Epithelial cell of prostate (primary cell): ENCODE measurements at places on chromosomes 7 and 10.

DNA sequence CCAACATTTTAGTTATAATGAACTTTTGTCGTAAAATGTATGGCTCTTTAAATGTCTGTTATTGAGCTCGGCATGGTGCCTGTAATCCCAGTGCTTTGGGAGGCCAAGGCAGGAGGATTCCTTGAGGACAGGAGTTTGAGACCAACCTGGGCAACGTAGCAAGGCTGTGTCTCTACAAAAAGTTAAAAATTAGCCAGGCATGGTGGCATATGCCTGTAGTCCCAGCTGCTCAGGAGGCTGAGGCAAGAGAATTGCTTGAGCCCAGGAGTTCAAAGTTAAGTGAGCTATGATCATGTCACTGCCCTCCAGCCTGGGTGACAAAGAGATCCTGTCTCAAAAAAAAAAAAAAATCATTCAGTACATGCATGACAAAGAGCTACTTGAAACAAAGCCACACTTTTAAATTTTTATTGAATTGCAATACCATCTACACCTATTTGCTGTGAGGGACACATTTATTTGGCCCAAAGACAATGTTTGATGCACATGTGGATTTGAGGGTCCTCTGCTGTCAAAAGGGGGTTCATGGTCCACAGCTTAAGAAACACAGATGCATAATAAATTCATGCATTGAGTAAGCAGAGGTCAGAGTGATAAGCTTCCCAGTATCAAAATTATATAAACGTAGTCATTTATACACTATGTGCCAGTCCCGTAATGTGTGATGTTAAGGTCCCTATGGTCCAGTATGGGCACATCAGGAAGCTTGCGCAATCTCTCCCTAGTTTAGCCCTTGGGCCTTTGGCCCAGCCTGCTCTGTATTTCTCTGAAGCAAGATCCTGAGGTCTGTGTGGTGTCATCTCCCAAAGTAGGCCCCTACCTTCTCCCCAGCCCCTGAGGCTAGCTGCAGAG, 4.4 kb upstream of the MALSU1 start:
- no peak for DNase-seq

GRCh38 chr7:47937711-47938573, 10.3 kb downstream of the PKD1L1 start:
- DNase-seq, result no peak

DNA sequence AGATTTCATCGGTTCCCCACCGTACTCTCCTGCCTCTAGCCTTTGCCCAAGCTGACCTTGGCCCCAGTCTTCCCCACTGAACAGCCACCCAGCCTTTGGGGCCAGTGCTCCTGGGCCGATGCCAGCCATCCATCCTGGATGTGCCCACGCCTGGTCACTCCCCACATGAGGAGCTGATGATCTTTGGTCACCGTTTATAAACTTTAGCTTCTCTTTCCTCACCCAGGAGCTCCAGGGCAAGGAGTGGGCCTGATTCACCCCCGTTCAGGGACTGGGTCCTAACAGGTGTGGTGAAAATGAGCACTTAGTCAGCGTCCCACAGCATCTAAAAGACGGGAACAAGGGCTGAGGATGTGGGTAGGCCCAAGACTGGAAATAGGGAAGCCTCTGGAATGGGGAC, 22.9 kb downstream of the GTF2IRD1 start:
- no peak for DNase-seq

- DNase-seq, result no peak
These were observed 39.6 kb upstream of the CNPY1 start for GRCh38 chr7:155585951-155586350.

DNA sequence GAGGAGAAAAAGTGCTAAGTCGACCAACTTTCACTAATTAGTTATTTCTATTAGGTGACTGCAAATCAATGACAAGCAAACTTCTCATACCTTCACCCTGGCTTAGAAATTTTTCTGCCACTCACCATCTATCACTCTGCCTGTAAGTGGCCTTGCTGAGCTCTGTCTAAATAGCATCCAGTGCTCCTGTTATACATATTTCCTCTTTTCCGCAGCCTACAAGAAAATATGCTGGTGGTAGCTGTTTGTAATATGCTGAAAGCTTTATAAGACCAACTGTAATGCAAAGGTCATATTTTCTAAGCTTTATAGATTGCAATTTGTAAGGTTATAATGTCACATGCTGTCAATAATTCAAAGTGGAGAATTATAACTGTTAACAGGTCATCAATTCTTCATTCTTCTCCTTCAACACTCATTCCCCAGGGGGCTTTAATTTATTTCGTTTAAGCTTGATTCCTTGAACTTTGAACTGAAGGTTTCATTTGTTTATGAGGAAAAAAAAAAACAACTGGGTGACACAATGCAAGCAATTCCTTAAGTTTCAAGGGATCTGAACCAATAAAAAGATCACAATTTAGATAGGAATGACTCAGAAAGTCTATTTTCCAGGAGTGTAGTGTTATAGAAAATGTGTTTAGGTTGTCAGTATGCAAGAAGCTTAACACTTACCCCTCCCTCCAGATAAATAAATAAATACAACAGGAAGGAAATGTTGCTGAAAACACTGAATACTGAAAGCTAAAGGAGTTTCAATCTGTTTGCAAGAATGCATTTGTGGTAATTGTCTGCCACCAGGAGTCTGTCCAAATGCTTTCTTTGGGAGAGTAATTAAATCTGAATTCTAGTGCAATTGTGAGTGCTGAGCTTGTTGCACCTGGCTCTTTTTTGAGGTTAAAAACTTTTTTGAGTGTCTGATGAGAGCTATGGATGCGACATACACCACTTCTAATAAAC, 183.7 kb downstream of the SORCS1 start:
- no peak for DNase-seq

- DNase-seq, result no peak
These were observed 43.4 kb upstream of the KLF14 start for GRCh38 chr7:130777426-130777825.
